Liver (tissue), 10 donors: ENCODE measurements at places on chromosomes 4 and X.

GRCh38 chr4:1255699-1256098, 6.8 kb upstream of the CTBP1 start:
- no peak for DNase-seq

- DNase-seq, result no peak
Observed at GRCh38 chr4:109385260-109385659, 48.4 kb upstream of the SEC24B start.

DNA sequence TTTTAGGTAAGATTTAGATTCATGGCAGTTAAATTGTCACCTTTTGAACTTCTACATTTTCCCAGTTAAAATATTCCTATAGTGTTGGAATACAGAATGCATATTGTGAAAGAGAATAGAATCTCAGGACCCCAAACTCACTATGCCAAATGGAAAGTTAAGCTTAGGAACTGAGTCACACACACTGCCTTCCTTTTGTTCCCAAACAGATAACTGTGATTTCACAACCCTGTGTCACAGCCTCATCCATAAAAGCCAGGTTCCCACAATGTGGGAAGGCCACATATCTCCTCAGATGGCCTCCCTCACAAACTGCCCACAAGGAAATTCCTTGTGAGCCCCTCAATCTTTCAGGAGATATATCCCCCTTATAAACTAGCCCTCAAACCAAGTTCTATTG, 94.7 kb upstream of the HPF1 start:
- DNase-seq, result no peak

- no peak for DNase-seq
Observed at GRCh38 chr4:79679859-79680258, 271.8 kb upstream of the GK2 start.

GRCh38 chrX:6384371-6384770, 150.5 kb downstream of the VCX3A start:
- DNase-seq, result no peak

GRCh38 chr4:525660-526059, 26.6 kb downstream of the PIGG start:
- DNase-seq, result no peak

- no peak for DNase-seq
Observed at GRCh38 chr4:5660185-5660584, 48.2 kb downstream of the EVC2 start.

DNA sequence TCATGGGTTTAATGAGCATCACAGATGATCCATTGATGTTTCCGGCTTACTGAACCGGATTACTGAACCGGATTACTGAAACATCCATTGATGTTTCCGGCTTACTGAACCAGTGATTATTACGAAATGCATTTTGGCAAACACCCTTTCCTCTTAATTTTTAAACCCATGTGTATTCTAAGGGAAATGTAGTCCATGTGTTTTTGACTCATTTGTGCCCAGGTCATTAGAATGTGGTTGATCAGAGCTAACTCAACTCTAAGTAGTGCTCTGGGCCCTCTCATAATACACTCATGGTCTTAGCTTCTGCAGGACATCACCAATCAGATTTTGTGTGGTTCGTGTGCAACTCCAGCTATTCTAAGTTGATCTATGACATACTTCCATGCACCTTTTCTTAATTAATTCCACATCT, 141.6 kb downstream of the SPATA18 start:
- no peak for DNase-seq

DNA sequence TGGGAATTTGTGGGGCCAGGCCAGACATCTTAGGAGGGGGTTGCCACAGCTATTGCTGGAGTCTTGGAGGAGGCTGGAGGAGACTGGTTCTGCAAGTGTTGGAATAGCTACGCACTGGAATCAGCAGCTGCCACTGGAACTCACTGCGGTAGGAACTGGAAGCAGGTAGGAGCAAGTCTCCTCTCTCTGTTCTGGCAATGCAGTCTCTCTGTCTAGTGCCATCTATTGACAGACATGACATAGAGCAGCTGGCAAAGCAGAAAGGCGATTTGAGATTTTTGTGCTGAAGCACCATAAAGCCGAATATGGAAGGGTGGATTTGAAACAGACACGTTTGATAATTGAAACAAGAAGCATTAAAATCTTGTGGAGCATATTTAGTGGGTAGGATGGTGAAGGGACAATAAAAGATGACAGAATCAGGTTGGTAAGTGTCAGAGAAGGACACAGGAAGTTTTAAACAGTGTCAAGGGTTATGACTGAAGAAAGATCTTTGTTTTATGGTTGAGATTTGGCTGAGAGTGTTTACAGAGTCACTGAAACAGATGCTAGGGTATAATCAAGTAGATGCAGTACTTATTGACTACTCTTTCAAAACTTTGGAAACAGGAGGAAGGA, 23.5 kb upstream of the SYNPO2 start:
- DNase-seq, result no peak

GRCh38 chr4:137623013-137623412, 90.7 kb upstream of the PCDH18 start:
- DNase-seq, result no peak

GRCh38 chr4:17577665-17578481, 875 bp downstream of the LAP3 start:
- peak; percentile 43 for DNase-seq

DNA sequence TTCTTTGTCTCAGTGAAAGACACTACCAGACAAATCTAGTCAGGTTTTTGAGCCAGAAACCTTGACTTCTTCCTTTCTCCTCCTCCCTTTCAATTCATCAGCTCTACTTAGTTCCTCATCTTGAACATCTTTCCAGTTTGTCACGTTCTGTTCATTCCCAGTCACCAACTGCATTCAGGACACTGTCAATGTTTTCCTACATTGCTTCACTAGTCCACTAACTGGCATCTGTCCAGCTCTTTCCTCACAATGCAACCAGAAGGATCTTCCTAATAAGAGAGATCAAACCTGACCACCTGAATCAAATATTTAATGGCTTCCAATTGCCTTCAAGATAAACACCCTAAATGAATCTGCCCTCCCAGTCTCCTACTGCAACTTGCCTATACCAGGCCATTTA, 52.5 kb downstream of the SYNPO2 start:
- DNase-seq, result peak; percentile 37

DNA sequence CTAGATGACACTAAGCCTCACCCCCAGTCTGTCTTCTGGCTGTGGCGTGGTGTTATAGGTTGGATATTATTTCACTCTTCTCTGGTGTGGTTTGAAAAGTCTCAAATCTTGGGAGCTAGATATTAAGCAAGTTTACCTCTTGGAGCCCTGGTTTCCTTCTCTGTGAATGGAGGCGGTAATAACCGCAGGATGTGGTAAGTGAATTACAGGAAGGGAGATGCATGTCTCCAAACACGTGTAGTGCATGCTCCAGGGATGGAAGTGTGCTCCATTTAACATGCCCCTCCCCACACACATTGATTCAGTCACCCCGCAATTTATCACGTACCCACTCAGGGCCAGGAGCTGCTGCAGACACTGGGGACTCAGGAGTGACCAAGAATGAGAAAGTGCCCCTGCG, 4.9 kb downstream of the ZNF275 start:
- DNase-seq, result no peak

GRCh38 chr4:102518703-102519131, 17.6 kb downstream of the NFKB1 start:
- no peak for DNase-seq

DNA sequence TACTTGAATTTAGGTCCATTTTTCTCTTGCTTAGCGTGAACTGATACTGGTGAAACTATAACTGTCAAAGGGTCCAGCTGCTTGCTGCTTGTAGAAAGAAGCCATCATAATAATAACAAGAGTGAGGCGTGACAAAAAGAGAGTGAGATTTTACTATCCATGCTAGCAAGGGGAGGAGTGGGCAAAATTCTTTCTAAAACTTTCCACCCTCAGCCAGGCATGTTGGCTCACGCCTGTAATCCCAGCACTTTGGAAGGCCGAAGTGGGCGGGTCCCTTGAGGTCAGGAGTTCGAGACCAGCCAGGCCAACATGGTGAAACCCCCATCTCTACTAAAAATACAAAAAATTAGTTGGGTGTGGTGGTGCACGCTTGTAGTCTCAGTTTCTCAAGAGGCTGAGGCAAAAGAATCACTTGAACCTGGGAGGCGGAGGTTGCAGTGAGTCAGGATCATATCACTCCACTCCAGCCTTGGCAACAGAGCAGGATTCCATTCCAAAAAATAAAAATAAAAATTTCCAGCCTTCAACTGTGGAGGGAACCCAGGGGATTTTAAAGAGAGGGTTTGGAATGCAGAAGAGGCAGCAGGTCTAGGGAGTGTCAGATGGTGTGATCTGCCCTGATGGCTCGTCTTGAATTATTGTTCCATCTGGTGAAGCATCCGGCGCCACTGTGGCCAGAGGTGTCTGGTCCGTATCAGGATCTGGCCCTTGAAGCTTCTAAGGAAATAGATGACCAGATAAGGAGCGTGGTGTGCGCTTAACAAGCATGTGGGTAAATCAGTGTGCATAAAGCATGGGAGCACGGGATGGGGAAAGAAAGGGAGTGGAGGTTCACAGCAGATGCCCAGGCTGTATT, 51.8 kb downstream of the LRP2BP start:
- no peak for DNase-seq

DNA sequence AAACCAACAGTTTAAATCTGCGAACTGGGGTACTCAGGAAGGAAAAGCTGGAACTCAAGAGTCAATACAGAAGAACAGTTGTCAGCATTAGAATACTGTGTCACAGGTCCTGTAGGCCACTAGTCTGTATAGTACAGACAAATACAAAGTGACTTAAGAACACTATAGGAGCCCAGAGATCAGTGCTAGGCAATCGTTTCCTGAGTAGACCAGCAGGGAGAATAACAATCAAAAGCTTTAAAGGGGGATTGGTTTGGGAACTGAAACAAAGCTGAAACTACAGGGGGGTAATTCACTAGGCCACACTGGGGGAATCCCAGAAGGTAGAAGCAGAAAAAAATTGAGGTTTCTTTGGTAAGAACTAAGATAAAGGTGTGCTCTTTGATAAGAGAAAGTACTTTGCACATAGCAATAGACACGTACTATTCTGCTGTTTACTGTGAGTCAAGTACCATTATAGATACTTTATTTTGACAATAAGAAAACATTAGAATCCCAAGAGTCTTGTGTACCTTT, 339.7 kb downstream of the PCDH19 start:
- no peak for DNase-seq
